ENCODE measurements at places on chromosomes 12 and 14.
A peak's percentile ranks its signal among the peaks of the same experiment; 100 is the strongest.

DNA sequence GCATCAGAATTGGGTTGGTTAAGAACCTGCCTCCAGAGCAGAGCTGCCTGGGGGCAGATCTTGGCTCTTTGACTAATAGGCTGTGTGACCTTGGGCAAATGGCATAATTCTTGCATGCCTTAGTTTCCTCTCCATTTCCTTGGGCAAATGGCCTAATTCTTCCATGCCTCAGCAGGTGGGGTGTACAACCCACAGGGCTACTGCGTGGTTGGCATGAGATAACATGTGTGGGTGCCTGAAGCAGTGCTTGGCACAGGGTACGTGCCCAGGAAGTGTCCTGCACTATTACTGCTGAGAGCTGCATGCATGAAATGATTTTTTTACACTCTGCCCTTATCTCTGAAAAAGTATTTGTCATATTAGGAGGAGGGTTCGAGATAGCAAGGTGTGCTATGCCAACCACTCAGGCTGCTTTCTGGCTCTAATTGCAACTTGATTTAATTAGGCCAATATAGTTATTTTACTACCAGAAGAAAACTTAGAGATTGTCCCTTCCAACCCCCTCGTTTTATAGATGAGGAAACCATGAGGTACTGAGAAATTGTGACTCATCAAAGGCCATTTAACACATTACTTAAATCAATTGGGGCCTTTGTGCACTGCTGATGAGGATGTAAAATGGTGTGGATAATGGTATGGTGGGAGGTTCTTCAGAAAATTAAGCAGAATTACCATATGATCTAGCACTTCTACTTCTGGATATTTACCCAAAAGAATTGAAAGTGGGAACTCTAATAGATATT lies 161.6 kb upstream of the HIF1A start:
- no peak for DNase-seq

DNA sequence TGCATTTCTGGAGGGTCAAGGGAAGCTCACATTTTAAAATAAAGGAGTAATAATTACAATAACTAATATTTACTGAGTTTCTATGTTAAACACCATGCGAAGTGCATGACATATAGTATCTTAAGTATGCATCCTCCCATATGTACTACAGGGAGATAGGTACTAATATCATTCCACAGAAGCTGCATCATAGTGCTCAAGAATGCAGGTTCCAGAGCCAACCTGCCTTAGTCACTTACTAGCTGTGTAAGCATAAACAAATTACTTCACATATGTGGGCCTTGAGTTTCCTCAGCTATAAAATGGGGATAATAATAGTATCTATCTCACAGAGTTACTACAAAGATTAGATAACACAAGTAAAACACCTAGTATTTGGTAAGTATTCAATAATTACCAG lies 18.3 kb downstream of the ARMH4 start:
- DNase-seq: peak; percentile 22

DNA sequence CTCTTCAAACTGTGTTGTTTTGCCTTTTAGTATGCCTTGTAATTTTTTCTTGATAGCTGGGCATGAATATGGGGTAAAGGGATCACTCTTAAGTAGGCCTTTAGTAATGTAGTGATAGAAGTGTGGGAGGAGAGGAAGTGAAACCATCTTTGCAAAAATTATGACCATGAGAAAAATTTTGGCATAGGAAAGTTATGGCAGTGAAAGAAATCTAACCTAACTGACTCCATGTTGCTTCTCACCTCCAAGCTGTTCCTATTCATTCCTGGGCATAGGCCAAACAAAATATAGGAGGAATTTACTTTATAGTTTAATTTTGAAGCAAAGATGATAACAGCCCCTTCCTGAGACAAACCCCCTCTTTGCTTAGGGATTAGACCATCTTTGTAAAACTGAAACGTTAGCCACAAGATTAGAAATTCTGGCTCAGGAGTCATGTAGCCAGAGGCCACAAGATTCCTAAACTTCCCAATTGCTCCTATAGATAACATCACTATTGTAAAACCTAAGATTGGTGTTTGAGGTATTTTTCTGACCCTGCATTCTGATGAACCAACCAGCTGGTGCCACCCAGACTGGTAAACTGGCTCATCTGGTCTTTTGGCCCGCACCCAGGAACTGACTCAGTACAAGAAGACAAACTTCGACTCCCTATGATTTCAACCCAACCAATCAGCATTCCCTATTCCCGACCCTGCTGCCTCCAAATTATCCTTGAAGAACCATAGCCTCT lies 45.8 kb downstream of the CRADD start:
- no peak for DNase-seq

DNA sequence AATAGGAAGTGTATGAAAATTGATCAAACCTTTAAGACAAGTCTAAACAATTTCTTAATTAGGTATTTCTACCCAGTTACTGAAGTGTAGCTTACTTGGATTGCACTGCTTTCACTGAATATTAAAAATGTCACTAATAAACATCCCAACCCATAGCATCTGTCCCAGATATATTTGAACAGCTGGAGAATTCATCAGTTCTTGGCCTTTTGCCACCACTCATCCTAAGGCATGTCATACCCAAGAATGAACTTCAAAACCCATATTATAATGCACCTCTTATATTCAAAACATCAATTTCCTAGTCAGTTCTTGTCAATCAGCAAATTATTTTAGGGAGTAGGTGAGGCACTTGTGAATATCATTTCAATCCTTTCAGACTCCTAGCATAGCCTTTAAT lies 392.3 kb downstream of the PAWR start:
- DNase-seq: no peak

DNA sequence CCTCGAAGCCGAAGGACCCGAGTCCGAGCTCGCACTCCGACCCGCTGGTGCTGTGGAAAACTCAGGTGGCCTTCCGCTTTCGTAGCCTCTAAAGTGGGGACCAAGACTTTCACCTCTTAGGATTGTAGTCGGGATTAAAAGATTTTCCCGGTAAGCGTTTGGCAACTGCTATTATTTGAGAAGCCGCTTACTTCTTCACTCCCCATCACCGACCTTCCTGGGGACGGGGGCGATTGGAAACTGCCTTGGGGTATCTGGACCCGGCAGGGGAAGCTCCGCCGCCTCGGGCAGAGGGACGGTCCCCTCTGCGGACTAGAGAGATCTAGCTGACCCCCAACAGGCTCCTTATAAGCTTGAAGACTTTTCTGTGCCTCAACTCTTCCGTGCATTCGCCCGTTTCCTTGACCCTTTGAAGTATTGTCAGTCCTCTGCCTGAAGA lies 659 bp downstream of the TRAFD1 start:
- DNase-seq: no peak

GRCh38 chr14:34888186-34888585 lies 13.0 kb upstream of the BAZ1A start:
- no peak for DNase-seq

GRCh38 chr14:98167705-98168104 lies 1104.3 kb downstream of the BCL11B start:
- no peak for DNase-seq

DNA sequence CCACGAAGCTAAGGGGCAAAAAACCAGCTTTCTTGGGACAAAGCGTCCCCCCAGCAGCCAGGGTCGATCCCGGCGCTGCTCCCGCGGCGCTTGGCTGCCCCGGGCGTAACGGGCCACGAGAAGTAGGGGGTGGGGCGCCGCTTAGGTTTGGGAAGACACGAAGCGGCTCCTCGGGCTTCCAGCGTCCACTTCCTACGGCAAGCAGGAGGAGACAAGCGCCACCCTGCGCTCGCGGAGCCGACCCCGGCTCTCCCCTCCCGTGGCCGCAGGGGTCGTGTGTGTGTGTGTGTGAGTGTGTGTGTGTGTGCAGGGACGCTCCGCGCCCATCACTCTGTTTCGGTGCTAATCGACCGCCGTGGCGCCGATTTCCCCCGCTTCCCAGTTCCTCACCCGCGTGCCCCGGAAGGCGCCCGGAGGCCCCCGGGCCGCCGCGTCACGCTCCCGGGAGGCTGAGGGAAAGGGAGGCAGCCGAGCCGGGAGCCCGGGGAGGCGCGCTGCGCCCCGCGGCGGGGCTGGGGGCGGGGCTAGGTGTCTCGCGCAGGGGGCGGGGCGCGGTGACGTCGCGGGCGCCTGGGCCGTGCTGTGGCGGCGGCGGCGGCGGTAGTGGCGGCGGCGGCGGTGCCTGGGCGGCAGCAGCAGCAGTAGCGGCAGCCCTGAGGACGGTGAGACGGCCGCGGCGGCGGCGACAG lies at the start of gene ERC1:
ERC1 (plus strand) TSS at position 563 of the 689 bp plus-strand sequence. CDS start 36,681 bp downstream, outside the sequence.
- peak; percentile 77 for DNase-seq

- DNase-seq: peak; percentile 17
Measured at GRCh38 chr14:49250109-49250508, 336.1 kb downstream of the RPS29 start.

DNA sequence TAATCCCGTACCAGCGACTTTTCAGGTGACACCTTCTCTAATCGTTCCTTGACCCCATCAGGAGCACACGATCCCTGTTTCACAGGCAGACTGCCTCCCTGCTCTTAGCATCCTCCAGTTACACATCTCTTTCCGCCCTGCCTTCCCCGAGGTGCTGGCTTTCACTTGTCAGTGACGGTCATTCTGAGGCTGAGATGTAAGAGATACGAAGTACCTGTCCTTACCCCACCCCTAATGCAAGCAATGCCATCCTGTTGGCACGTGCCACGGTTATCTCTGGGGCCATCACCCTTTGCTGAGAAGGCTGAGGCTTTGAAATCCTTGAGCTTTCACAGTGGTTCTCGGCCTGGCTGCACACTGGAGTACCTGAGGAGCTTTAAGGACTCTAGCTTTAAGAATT lies 24.4 kb downstream of the B4GALNT3 start:
- no peak for DNase-seq

DNA sequence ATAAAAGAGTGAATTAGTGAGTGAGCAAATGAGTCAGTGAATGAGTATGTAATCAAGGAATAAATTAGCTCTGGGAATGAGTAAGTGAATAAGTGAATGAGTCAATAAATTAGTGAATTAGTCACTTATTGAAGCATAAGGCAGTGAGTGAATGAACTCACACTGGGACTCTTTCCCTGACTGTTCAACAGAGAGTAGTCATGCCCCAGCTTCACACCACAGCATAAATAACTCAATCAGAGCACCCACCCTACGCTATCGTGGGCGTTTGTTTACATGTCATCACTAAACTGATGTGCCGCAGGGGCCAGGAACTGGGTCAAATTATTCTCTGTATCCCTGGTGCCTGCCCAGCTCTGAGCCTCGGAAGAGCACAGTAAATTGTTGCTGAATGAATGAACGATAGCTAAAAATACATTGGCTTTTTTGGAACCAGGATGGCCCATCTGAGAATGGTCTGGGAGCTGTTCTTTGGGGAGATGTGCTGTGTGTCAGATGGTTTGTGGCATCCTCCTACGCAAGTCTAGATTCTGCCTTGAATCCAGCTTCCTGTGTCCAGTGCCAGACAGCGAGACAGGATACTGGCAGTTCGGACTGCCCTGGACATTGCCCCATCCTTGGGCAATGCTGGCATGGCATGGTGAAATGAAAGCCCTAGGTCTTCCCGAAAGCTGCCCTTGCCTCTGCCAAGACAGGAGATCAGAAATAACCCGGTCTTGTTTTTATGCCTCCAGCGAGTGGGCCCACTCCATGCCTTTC lies 98.0 kb upstream of the RTL1 start:
- DNase-seq: peak; percentile 24

DNA sequence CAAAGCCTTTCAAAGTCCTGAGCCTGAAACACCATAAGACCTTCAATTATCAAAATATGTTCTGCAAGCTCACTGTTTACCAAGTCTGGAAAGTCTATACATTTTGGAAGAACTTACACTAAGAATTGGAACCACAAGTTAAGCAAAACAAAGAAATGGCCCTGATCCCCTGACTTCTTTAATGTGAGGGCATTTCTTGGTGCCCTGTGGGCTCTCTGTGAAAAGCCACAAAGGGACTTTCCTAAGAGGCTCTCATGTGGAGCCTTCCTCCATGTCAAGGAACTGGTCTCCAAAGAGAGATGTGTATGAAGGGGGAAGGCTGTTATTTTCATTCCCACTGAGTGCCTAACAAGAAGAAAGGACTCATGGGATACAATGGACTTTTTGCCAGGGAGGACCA lies 13.5 kb upstream of the MYH6 start:
- no peak for DNase-seq

DNA sequence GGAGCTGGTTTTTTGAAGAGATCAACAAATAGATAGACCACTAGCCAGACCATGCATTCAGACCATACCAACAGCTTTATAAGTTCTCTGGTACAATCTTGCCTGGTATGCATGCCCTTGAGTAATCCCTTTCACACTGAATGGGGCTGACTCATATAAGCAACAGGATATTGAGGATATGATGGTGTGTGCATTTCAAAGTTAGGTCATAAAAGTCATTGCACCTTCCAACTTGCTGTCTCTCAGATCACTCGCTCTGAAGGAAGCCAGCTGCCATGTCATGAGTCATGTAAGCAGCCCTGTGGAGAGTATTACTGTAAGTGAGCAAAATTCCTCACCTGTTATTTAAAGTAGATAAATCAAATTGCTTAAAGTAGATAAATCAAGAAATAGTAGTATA lies 45.0 kb upstream of the OR6J1 start:
- peak; percentile 49 for DNase-seq

GRCh38 chr12:21296348-21296747 lies 38.4 kb downstream of the SLCO1A2 start:
- no peak for DNase-seq

GRCh38 chr12:81211306-81211705 lies 133.4 kb downstream of the ACSS3 start:
- DNase-seq: no peak

DNA sequence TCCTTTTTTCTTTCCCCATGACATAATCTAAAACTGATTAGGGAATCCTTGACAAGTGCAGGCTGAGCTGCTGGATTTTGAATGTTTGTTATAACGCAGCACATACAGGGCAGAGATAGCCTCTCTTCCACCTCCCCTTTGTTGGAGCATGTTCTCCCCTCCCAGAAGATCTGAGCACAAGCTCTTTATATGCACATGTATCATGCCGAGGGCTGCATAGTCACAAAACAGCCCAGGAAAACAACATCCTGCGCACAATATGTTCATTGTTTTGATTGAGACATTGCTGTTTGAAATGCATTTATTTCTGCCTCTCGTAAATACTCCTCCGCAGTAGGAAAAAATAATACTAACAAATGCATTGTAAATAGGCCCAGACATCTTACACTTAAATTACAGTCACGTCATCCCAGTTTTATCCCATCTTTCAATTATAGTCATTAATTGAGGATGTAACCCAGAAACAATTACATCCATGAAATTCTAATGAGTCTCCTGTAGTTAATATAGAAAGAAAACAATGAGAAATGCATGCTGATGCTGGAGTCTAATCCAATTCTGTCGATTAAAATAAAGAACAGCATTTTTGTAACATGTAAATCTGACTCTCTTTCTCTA lies 401.8 kb downstream of the BTG1 start:
- no peak for DNase-seq

Measured in fibroblast of skin of left biceps (primary cell).